Fibroblast of the aortic adventitia (primary cell): ENCODE measurements at places on chromosomes 1 and 21.
A peak's percentile ranks its signal among the peaks of the same experiment; 100 is the strongest.

DNA sequence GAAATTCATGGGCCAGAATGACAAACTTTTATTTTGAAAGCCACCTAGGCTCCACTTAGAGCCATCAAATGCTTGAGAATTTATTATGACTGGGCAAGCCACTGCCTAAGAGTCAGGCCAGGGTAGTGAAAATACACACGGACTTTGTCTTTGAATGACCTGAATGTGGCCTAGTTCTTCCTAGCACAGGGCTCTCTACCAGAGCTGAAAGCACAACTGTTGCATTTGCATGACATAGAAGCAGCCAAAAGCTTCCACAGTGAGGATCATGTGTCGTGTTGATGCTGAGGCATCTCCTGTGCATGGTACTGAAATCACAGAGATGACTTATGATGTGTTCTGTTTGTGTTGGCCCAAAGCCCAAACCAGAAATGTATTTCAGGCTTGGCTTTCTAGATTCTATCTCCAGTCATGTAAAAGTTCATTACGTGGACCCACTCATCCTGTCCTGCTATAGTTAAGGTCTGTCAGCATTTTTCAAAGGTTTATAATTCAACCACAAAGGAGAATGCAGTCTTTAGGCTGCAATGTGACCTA is 164.0 kb upstream of the UBE2U start:
- peak; percentile 99 for DNase-seq

DNA sequence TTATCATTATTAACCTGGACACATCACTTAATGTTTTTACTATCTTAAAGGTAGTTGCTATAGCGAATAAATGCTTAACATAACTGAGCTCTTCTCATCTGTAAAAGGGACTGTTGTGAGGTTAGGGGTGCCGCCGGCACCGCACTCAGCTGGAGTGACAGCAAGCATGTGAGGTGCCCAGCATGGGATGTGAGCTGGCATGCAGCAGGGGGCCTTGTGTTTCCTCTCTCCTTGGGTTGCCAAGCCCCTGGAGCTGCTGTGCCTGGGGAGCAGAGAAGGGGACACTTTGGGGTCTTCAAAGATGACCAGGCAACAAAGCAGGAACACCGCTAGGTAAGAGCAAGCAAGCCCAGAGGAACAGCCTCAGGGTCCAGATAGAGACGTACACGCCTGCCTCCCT is 2.1 kb upstream of the ZC3H12A start:
- DNase-seq = no peak

DNA sequence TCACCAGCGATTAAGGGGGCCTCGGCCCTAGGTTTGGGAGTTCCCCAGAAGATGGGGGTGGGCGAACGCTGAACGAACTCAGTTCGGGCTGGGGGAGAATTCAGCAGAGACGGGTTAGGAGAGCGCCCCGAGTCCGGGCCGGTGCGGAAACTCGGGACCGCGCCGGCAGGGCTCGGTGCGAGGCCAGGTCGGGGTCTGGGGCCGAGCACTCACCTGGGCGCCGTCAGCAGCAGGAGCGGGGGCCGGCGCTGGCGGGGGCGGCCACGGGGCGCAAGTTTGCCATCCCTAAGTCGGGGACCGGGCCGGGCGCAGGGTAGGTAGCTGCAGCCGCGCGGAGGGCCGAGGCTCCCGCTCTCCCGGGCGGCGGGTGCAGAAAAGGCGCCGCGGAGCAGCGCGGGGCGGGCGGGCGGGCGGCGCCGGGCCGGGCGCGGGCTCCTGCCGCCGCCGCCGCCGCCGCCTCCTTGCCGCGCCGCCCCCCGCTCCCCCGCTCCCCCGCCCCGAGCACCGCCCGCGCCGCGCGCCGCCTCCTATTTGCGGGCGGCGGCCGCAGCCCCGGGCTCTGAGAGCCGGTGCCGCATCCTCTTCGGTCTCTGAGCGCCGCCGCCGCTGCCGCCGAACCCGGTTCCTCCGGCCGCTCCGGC is 349 bp downstream of the ADGRB2 start:
- no peak for DNase-seq

DNA sequence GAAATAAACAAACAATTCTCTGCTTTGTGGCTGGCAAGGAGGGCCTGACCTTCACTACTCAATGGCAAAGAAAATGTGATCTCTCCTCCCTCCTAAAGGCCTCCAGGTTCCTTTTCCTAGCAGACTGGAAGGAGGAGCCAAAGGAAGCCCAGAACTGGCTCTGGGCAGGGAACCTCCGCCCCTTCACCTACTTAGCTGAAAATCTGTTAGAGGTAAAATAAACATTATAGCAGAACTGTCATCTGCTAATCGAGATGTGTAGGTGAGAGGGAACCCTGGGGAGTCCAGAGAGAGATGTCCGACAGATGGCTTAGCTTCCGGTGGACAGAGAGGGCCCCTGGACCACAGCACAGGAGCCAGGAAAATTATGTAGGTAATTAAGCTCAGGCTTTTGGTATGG is 75.2 kb upstream of the KCNA3 start:
- DNase-seq = no peak

DNA sequence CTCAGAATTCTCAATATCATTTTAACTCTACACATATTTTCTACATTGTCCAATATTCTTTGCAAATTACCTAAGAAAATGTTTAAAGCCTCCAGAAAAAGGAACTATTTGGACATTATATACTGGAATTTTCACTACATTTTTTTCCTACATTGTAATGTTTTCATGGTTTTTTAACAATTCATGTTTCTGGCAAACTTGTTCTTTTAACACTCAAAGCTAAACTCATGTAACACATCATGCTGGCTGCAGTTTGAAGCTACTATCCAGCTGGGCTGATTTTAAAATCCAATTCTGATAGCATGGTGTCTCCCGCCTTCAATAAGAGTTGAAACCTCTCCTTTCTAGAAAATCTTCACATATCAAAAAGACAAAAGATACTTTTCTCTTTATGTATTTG is 52.0 kb downstream of the TGFBR3 start:
- peak; percentile 15 for DNase-seq

DNA sequence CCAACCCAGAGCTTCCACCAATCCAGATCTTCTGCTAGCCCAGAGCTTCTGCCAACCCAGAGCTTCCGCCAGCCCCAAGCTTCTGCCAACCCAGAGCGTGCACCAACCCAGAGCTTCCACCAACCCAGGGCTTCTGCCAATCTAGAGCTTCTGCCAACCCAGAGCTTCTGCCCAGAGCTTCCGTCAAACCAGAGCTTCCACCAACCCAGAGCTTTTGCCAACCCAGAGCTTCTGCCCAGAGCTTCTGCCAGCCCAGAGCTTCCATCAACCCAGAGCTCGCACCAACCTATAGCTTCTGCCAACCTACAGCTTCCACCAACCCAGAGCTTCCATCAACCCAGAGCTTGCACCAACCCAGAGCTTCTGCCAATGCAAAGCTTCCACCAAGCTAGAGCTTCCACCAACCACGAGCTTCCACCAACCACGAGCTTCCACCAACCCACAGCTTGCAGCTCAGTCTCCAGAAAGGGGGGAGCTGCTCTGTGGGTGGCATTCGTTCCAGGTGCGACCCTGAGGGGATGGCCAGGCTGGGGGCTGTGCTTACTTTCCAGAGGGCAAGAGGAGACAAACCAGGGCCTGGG is 23.8 kb downstream of the CRYAA start:
- no peak for DNase-seq

DNA sequence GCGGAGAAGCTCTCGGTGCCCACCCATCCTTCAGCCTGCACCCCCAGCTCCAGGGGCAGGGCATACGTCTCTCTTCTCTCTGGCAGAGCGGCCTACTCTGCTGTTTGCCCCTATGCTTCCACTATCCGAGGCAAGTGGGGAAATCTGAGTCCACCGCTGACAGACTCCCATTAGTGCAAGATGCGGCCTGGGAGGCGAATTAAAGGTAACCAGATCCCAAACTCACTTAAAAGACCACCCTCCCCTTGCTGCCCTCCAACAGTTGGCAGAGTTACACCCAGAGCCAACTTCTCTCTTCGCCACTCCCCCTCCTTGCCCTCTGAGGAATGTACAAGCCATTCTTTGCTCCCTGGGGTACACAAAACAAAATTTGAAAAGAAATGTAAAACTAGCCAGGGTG is 6.4 kb downstream of the FOXD3 start:
- DNase-seq = no peak

DNA sequence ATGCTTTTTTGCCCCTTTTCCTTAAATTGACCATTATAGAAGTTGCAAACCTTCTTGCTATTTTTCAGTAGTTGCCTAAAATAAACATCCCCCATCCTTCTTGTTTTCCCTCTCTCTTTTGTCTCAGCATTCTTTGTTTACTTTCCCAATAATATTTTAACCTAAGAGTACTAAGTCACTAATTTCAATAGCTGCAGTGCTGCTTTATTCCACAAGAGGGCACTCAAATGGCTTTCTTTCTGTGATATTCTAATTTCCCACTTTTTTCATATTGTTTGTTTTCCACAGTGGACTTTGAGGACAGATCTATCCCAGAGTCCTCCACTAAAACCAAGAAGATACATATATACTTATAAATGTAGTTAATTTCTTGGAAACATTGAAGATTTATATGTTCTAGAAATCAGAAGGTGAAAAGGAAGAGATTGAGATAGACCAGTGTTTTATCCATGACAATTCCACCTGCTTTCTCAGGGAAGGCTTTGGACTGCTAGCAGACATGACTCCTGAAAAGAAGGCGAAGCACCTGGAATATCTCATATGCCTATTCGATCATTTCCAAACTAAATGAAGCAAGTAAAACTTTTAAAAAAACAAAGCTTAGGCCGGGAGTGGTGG is 104.8 kb upstream of the GRIK1 start:
- peak; percentile 36 for DNase-seq

- no peak for DNase-seq
Measured at GRCh38 chr1:87612956-87613355, 284.3 kb downstream of the LMO4 start.

- DNase-seq = no peak
Measured at GRCh38 chr1:35714921-35715567, 3.6 kb downstream of the C1orf216 start.

DNA sequence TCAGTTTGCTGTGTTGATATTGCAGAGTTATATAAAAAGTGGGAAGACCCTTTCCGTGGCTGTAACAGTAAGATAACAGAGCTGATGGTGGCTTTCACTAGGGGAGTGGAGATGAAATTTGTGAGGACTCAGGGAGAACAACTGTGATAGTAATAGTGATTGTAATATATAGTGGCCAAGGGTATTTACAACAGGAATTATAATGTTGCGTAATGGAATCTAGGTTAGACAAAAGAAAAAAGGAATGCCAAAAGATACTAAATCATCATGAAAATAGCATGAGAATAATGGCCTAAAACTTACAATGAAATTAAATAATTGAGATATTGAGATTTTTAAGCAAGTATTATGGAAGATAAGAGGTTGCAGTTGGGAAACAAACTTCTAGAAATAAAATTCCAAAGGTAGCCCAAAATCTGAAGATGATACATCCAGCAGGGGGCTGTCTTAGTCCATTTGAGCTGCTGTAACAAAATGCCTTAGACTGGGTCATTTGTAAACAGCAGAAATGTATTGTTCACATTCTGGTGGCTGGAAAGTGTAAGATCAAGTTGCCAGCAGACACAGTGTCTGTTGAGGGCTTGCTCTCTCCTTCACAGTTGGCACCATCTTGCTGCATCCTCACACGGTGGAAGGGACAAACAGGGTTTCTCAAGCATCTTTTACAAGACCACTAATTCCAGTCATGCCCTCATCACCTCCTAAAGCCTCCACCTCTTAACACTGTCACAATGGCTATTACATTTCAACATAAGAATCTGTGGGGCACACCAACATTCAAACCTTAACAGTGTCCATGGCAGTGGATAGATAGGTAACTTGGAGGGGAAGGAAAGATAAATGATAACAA is 711.2 kb downstream of the MRPL39 start:
- DNase-seq = peak; percentile 10

GRCh38 chr1:23718482-23718881 is 24.8 kb upstream of the ELOA start:
- DNase-seq = peak; percentile 42

GRCh38 chr1:3685222-3685621 is 32.9 kb downstream of the TP73 start:
- DNase-seq = no peak

DNA sequence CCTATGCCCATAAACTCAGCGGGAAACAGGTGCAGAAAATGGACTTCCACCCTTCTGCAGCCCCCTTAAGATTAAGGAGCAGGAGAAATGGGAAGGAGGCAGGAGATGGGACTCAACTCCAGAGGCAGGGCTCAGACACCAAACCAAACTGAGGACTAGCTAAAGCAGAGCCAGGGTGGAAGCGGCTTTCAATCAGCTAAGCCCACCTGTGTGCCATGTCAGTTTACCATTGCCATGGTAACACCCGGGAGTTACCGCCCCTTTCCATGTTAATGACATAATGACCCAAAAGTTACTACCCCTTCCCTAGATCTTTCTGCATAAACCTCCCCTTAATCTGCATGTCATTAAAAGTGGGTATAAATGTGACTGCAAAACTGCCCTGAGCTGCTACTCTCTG is 653.5 kb downstream of the PTPRU start:
- no peak for DNase-seq

GRCh38 chr1:117541003-117541402 is 64.8 kb upstream of the TENT5C start:
- peak; percentile 10 for DNase-seq

DNA sequence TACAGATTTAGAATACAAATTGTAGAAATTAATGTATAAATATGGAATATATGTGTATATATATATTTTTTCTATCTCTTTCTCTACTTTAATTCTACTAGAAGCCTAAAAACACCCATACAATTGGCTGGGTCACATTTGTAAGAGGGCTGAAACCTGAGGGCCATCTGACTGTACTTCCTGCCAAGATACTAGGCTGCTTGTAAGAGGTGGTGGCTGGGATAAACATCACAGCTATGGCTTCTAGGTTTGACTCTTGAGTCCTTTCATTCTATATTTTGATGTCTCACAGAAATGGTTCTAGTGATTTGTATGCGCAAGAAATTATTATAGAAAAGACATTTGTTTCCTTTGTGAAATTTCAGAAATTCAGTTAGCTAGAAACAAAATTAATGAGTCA is 1155.2 kb upstream of the B3GALT2 start:
- DNase-seq = no peak

GRCh38 chr1:11842154-11843041 is 5.2 kb downstream of the NPPA start:
- peak; percentile 10 for DNase-seq

- DNase-seq = peak; percentile 63
Measured at GRCh38 chr1:100266741-100267140, 725 bp downstream of the RTCA start.

- no peak for DNase-seq
Measured at GRCh38 chr1:183313063-183313462, 105.1 kb downstream of the NMNAT2 start.

DNA sequence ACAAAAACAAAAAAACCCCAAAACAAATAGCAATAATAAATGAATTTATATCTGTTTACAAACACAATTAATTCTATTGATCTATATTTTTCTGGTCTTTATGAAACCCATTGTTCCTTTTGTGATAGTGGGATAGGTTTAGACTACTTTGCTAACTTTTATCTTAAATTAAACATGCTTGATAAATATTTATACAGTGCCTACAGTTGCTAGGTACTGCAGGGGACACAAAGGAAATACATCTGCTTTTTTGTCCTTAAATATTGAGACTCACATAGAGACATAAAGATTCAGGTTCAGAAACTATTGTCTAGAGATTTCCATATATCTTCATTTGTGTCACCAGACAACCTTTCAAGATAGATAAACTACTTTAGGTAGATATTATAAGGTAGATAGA is 8.5 kb upstream of the DNAH14 start:
- DNase-seq = no peak

- peak; percentile 76 for DNase-seq
Measured at GRCh38 chr1:185400052-185400451, 83.0 kb upstream of the IVNS1ABP start.
